ENCODE measurements at places on chromosomes 5 and 9. TPM values are rescaled to one million over a fixed set of nuclear protein-coding genes. Genes with fewer than 3 reads are reported as not detected.

Gene ANKDD1B
- total RNA-seq: 0.72 TPM

Gene SMIM33
- not detected for total RNA-seq

Gene NPR3
- 92.3 TPM for total RNA-seq

Gene STKLD1
- 1.2 TPM for total RNA-seq

Gene WNT8A
- not detected for total RNA-seq

Gene TDRD7
- 8.0 TPM for total RNA-seq

Gene NR4A3
- 0.36 TPM for total RNA-seq

Gene OR1N1
- not detected for total RNA-seq

Gene CENPK
- total RNA-seq: 11.9 TPM

Gene C9orf40
- 2.9 TPM for total RNA-seq

Gene PCDHB9
- total RNA-seq: 1.8 TPM

Gene COL5A1
- total RNA-seq: 801 TPM
